ENCODE measurements at places on chromosomes 12 and 14.

- no peak for DNase-seq
Observed at GRCh38 chr12:19095756-19096480, 33.6 kb upstream of the PLEKHA5 start.

- no peak for DNase-seq
Observed at GRCh38 chr12:11894890-11895289, 175.8 kb upstream of the BCL2L14 start.

DNA sequence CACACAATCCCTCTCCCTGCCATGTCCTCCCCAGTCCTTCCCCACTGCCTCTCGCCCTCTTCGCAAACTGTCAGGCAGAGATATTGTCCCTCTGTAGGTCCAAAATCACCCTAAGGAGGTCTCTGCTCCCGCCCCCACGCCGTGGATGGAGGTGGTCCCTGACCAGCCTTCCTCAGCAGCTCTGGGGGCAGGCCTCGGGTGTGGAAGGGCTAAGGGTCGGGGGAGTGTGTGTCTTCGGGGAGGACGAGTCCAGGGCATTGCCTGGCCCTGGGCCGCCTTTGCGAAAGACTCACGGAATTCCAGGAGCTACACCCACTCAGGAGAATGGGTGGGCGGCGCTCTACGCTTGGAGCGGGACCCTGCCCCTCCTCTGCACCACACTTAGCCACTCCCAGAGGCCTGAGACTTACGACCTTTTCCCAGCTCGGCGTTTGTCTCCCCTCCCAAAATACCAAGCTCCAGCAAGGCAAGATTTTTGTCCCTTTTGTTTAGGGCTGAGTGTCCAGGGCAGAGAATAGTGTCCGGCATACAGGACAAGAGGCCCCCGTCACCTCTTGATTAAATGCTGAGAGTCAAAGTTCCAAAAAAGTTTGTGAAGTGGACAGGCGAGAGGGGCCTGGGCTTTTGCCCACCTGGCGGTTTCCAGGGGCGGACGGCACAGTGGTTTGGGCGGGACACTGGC is 881 bp downstream of the PYGL start:
- DNase-seq = no peak

- no peak for DNase-seq
Observed at GRCh38 chr12:108193917-108194316, 64.8 kb downstream of the WSCD2 start.

DNA sequence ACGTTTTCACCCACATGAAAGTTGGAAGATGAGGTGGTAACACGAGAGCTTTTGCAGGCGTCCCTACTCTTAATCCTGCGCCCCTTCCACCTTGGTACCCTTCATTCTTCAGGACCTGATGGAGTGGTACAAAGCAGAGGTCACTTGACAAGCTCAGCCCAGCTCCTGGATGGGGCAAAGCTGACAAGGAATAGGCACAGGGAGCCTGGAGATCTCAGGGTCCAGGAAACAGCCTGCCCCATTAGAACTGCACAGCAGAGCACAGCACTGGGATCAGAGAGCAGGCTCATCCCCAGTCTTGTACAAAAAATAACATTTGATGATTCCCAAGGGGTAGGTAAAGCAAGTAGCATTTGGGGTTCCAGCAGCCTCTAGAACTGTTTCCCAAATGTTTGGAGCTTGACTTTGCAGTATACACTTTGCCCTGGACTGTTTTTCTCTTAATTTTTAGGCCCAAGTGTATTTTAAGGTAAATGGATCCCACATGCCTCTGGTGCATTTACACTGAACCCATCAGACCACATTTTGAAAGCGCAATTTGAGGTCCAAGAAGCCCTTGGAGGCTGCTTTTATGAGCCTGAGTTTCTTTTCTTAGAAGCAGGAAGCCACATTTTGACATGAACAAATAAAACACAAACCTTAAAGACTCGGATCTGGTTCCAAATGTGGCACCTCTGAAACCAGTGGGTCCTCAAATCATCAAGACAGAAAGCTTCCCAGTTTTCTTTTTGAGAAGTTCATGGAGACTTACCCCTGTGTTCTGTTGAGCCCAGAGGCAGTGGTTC is 633 bp downstream of the TC2N start:
- DNase-seq = no peak

GRCh38 chr12:89768586-89769482 is 60.2 kb upstream of the ATP2B1 start:
- DNase-seq = peak; percentile 79

Data from T1000 (cell line).